ENCODE measurements at places on chromosomes 2 and 18. TPM values are rescaled to one million over a fixed set of nuclear protein-coding genes. Genes with fewer than 3 reads are reported as not detected.

The TCF7L1 gene
- total RNA-seq: 10.5 TPM

The LPIN1 gene
- total RNA-seq: 8.7 TPM

The RBM43 gene
- total RNA-seq: 3.9 TPM

The NRP2 gene
- 157 TPM for total RNA-seq

All from A549 treated with ZK216348 at 1 μM for 4 hours (cell line).